ENCODE measurements at places on chromosomes 3 and 15. TPM values are rescaled to one million over a fixed set of nuclear protein-coding genes. Genes with fewer than 3 reads are reported as not detected.

The DNASE1L3 gene
- total RNA-seq, result not detected

- DNase-seq, result peak; percentile 68
Observed at GRCh38 chr3:42071904-42072812, 19.0 kb upstream of the TRAK1 start.

The BFSP2 gene
- total RNA-seq, result not detected

DNA sequence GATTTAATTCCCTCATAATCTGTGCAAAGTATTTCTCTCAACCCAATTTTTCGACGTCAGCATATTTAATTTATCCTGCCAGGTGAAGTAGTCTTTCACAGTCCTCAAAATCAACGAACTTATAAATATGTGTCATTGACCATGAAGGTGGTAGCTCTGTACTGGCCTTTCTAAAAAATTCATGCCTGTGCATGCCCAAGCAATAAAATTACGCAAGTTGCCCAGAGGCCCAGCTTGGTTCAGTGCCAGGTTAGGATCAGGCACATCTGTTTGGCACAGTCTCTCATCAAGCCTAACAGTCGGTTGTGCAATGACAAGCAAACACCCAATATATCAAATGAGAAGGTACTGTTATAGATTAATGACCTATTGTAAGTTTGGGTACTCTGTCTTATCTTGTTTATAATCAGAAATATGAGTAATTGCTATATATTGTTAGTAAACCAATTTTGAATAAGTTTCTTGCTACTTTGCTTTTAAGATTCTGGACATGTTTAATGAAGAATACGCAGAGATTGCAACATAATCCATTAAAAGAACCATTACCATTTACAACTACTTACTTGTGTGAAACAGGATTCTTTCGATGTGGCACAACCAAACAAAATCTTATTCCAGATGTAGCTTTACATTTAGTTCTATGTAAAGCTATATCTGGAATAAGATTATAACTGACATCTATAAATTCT lies 159.0 kb upstream of the IL12A start:
- DNase-seq, result peak; percentile 94

DNA sequence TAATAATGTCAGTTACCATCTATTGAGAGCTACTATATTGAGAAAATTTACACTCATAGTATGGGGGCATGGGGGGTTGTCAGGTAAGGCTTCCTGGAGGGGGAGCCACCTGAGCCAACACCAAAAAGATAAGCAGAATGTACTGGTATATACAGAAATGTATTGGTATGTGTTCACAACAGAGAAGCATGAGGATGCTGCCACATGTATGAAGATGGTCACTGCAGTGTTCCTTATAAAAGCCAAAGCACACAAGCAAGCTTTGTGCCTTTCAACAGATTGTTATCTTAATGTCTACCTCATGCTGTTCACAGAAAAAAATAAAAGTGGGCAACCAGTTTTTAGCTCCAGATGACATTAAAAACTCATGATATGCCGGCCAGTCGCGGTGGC lies 149.0 kb downstream of the MAGI1 start:
- no peak for DNase-seq

The MST1R gene
- 1.5 TPM for total RNA-seq

The NPAP1 gene
- total RNA-seq, result not detected

- no peak for DNase-seq
Observed at GRCh38 chr15:27535445-27536129, 563.5 kb downstream of the OCA2 start.

The UPK1B gene
- not detected for total RNA-seq

DNA sequence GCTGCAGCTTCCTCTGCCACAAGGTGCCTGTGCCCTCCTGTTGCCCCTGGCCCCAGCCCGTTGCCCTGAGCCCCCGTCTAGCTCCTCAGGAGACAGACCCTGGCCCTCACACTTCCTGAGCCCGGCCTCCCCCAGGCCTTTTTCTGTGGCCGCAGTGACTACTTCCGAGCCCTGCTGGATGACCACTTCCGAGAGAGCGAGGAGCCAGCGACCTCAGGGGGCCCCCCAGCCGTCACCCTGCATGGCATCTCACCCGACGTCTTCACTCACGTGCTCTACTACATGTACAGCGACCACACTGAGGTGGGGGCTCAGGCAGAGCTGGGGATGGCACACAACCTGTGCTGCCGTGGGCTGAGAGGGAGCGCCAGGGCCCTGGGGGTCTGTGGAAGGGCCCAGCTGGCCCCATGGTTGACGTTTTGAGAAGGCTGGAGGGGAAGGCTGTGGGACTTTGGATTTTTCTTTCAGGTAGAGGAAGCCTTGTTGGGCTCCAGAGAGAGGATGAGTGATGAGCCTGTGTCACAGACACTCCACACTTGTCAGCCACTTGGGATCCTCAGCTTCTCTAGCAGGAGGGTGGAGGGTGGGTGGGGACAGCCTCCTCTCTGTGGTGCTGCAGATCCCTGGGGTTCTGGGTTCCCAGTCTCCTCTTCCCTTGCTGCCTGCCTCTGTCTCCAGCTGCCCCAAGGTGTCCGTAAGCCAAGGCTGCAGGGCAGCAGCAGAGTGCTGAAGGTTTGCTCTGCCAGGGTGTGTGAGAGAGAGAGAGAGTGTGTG lies 5.0 kb downstream of the ABTB1 start:
- DNase-seq, result no peak

- DNase-seq, result no peak
Observed at GRCh38 chr15:94286583-94286982, 55.2 kb downstream of the MCTP2 start.

The C2CD4A gene
- total RNA-seq, result not detected

- no peak for DNase-seq
Observed at GRCh38 chr3:8780279-8780678, 10.9 kb upstream of the OXTR start.

The TTLL13 gene
- not detected for total RNA-seq

GRCh38 chr3:50047426-50047825 lies 41.3 kb upstream of the RBM5 start:
- DNase-seq, result no peak

- DNase-seq, result no peak
Observed at GRCh38 chr15:55969582-55969981, 23.8 kb downstream of the NEDD4 start.

DNA sequence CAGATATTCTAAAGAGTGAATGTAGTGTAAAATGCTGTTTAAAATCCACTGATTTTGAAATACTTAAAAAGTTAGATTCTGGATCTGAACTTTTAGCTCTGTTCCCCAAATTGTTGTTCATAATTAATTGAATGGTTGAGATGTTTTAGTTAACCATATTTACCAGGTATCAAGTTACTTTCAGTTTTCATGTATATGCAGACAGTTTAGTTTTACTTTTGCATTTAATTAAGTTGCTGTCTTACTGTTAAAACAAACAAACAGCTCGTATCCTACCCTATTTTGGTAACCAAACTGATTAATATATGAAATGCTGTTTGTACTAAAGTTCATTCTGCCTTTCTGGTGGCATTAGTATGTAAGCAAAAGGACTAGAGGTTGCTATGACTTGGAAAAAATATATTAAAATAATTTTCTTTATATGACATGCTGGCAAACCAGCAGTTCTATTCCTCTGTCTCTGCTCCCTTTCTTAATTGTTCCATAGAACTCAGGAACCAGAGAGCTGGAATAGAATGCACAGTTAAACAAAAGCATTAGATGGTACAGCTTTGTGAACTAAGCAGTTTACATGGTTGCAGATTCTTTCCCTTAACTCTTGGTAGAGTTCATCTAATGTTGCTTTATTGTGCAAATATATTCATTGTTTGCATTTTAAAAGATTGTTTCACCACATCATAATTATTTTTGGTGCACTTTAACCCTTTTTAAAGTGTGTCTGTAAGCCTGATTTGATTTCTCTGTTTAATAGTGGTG lies 39.5 kb upstream of the SCAANT1 start:
- no peak for DNase-seq

DNA sequence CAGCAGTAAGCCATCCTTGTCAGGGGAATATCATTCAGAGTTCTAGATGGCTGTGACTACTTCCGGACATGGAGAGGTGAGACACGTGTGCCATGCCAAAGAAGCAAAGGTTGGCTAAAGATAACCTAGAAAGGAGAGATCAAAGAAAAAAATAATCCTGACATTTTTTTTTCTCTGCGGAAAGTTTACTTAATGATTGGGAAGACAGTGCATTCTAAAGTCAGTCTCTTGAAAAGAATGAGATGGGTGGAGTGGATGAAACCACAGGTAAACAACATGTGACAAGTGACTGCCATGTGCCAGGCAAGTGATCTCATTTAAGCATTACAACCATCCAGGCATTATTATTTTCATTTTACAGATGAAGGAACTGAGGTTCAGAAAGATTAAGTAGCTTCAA lies 436.6 kb downstream of the SOX2 start:
- no peak for DNase-seq

The LDHAL6B gene
- total RNA-seq, result not detected

DNA sequence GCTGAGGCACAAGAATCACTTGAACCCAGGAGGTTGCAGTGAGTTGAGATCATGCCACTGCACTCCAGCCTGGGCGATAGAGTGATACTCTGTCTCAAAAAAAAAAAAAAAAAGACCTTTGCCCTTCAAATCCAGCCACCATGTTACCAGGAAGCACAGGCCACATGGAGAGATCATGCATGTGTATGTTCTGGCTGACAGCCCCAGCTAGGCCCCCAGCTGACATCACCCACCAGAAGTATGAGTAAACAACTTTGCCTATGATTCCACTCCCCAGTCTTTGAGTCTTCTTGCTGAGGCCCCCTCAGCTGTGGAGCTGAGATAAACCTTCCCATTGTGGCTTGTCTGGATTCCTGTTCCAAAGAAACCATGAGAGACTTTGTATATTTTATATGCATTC lies 3.3 kb upstream of the ARIH2 start:
- DNase-seq, result no peak

DNA sequence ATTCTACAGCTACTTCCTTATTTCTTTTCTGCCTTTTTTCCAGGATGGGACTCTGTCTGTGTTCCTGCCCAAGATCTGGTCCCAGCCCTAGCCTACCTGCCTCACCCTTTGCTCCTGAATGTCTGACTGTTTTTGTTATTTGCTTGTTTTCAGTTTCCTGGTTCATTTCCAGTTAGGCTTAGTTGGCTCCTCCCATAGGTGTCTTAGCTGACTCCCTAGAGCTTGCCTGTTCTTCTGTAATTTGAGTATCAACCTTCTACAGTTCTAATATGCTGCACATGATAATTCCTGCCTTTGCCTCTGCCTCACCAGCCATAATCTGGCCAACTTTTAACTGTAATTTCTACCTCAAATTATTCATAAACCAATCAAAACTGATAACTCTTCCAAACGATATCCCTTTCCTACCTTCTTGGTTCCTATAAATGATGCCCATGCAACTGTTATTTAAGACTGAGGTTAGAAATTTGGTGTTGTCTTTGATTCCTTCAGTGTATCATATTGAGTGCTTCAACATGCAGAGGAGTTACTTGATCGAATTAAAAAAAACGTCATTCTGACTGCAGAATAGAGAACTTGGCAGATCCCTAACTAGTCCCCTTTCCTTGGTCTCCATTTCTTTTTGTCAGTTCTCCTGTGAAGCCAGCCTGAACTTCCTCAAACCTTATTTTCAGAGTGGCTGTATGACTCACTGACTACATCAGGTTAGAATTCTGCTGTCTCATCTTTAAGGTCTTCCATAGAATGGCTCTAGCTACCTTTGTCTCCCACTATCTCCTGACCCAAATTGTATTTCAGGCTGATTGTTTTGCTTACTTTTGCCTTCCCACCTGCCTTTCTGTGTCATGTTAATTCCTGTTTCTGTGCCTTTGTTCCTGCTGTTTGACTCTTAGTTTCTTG lies 8.4 kb downstream of the GOLM2 start:
- peak; percentile 29 for DNase-seq

The CCK gene
- total RNA-seq, result 1.0 TPM

- no peak for DNase-seq
Observed at GRCh38 chr3:89699229-89699628, 591.8 kb downstream of the EPHA3 start.

DNA sequence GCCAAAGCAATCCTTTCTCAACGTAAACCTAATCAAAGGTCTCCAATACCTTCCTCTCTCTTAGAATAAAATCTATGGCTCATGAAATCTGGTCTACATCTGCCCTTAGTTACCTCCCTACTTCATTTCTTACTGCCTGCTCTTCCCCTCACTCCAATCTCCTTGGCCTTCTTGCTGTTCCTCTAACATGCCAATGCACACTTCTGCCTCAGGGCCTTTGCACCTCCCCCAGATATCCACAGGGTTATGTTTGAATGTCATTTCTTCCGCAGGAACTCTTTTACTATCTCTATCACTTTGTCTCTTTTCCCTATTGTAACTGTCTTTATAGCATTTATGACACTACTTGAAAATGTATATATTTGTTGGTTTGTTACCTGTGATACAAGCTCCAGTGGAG lies 44.3 kb upstream of the PYGO1 start:
- DNase-seq, result no peak

GRCh38 chr15:25890529-25890928 lies 27.4 kb upstream of the ATP10A start:
- DNase-seq, result no peak

The GABRR3 gene
- not detected for total RNA-seq

The CCDC54 gene
- not detected for total RNA-seq

GRCh38 chr15:41842229-41842628 lies 3.6 kb downstream of the PLA2G4B start:
- DNase-seq, result no peak

The SYNM gene
- 8.6 TPM for total RNA-seq

DNA sequence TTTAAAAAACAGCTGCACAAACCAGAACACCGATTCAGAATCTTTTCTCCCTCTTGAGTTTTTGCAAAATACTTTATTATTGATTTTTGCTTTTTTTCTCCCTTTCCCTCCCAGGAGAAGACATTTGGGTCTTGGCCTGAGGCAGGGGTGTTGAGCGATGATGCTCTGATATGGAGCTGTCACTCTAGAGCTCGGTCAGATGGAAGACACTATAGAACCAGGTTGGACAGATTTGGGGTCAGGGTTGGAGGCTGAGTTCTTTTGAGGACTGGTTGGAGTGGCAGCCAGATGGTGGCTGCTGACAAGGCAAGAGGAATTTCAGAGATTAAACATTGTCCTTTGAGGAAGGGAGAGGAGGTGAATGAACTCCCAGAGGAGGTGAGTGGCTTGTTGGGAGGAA lies 16.9 kb downstream of the CDAN1 start:
- no peak for DNase-seq

DNA sequence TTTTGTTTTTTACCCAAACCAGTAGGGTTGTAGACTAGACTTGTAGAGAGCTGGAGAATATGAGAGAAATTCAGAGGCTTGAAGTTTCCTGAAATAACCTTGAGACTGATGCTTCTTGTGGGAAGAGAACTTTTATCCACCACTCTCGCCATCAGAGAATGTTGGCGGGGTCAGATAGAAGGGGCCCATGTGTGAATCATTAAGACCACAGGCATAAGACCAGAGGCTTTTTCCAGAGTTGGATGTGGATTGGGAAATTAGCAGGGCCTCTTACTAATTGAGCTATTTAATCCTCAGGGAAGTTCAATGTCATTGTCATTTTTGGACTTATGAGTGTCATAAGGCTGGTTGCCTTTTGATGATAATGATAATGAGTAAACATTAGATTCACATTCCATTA lies 246.9 kb upstream of the THRB start:
- DNase-seq, result no peak

DNA sequence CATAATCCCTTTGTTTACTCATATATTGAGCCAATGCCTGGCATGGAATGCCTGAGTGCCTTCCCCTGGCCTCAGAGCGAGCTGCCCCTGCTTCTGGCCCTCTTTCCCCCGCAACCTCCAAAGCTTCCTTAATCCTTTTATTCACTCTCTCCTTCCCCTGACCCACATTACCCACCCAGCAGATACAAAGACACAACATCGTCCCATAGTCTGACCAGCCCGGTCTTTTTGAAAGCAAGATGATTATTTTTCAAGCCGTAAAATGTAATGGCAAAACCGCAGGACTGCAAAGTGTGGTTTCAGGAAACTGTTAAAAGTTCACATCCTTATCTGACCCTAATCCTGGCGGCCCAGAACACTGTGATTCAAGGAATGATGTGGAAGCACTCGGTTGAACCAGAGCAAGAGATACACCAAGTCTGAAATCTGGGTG lies 78.4 kb upstream of the LRTM1 start:
- DNase-seq, result no peak

All from fibroblast of lung (primary cell).